ENCODE measurements at places on chromosomes 12 and 14.

GRCh38 chr14:104363891-104364760 is 215.4 kb upstream of the C14orf180 start:
- no peak for DNase-seq

DNA sequence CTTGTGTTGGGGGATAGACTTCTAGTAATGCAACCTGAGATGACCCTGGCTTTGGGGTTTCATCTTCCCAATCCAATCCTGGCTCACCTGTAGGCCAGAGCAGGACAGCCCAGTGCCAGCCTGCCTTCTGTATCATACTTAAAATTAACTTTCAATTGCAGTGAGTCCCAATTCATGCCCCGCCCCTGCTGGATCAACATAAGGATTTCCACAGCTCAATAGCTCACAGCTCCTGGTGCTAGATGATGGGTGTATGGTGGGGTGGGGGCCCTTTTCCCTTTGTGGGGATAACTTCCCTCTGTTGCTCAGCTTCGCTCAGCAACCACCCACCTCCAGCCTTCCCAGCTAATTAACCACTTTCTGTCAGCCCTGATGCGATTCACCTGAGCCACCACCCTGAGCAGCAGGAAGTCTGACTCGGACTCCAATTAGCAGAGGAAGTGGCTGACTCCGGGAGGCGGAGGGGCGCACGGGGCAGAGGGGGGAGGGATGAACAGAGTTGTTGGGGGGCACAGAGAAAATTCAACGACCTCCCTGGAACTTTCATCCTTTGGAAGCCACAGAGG is 24.3 kb upstream of the CHGA start:
- no peak for DNase-seq

DNA sequence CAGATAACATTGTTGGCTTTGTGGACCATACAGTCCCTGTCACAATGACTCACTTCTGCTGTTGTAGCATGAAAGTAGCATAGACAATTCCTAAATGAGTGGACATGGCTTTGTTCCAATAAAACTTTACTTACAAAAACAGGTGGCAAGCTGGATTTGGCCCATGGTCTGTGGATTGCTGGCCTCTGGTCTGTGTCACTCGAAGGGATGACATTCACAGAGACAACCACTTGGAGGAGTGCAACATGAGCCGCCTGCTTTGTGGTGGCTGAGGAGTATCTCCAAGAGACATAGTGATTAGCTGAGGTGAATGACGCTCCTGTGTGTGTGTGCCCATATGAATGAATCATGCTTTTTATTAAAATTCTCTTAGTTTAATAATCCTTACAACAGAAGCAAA is 81.3 kb upstream of the NRXN3 start:
- no peak for DNase-seq

GRCh38 chr12:2651068-2651965 is 143.5 kb upstream of the FKBP4 start:
- DNase-seq = no peak

GRCh38 chr14:45810152-45810872 is 557.3 kb upstream of the MIS18BP1 start:
- DNase-seq = no peak

- DNase-seq = no peak
Measured at GRCh38 chr12:29314416-29314815, 66.6 kb downstream of the ERGIC2 start.

DNA sequence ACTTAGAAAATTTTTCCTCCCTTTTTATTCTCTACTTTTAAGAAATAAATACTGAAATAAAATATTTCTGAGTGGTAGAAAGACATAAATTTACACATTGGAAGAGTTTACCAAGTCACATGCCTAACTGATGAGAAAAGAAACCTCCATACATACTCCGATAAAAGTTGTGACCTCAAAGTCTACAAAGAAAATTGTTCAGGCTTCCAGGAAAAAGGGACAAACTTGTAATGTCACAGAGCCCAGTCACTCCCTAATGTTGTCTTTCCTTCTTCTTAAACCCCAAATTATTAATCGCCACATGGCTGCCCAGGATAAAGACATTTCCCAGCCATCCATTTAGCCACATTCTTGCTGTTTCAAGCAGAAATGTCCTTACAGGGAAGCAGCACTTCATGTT is 455.3 kb downstream of the MDGA2 start:
- peak; percentile 7 for DNase-seq

- peak; percentile 57 for DNase-seq
Measured at GRCh38 chr12:15627995-15628945, 160.9 kb downstream of the EPS8 start.

- no peak for DNase-seq
Measured at GRCh38 chr12:110865521-110865920, 18.7 kb downstream of the CCDC63 start.

GRCh38 chr12:5498076-5498475 is 66.2 kb downstream of the NTF3 start:
- DNase-seq = no peak

GRCh38 chr12:108734200-108734906 is 3.0 kb upstream of the CORO1C start:
- peak; percentile 62 for DNase-seq

GRCh38 chr14:60722107-60722356 is 2.1 kb downstream of the SIX4 start:
- DNase-seq = no peak

DNA sequence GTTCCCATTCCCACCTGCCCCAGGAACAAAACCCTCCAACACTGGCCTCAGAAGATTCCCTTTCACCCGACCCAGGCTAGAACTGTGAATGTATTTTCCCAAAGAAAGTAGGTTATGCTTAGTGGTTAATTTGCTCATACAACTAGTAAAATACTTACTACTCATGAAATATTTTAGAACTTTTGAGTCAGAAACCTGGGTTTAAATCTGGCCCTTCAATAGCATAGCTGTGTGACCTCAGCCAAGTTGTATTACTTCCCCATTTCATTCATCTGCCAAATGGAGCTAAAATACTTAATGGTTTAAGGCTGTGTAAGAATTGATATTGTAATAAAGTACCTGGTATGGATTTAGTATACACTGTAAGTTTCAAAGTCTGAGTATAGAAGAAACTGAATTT is 69.1 kb upstream of the DNM1L start:
- no peak for DNase-seq
